Fibroblast of pulmonary artery (primary cell): ENCODE measurements at places on chromosomes 6 and 20.

GRCh38 chr6:129882510-129883023, 21.5 kb upstream of the TMEM244 start:
- DNase-seq, result no peak

DNA sequence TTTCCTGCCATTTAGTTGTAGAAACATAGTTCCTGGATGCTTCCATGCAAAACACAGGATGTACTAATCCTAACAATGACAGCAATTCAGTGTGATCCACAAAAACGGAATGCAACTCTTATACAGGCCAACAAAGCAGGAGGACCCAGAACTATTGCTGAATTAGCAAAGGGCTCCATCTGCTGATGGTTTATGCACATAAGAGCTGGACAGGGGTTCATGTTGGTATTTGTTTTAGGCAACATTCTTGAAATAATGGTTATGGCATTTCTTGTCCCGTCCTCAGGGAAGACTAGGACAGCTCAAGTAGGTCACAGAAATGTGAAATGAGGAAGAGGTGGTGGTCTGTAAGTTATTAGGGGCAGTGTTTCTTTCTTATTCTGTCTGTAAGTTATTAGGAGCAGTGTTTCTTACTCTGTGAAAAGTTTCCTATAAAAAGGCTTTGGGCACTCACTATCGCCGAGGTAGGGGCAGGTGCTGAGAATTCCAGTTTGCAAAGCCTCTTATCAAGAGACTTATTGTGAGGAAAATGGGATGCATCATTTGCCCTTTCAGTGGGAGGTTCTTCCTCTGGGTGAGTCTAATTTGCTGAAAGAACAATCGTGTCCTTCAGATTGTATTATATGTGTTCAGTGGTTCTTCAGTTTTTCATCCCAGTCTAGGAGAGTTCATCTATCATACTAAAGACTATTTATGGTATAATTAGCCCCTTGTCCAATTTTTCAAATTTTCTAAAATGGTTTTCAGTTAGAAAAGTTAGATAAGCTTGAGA, 171.1 kb downstream of the MCHR2 start:
- peak; percentile 49 for DNase-seq

- no peak for DNase-seq
Observed at GRCh38 chr6:125008957-125009356, 46.7 kb downstream of the RNF217 start.

GRCh38 chr6:12968839-12969558, 252.4 kb downstream of the PHACTR1 start:
- no peak for DNase-seq

DNA sequence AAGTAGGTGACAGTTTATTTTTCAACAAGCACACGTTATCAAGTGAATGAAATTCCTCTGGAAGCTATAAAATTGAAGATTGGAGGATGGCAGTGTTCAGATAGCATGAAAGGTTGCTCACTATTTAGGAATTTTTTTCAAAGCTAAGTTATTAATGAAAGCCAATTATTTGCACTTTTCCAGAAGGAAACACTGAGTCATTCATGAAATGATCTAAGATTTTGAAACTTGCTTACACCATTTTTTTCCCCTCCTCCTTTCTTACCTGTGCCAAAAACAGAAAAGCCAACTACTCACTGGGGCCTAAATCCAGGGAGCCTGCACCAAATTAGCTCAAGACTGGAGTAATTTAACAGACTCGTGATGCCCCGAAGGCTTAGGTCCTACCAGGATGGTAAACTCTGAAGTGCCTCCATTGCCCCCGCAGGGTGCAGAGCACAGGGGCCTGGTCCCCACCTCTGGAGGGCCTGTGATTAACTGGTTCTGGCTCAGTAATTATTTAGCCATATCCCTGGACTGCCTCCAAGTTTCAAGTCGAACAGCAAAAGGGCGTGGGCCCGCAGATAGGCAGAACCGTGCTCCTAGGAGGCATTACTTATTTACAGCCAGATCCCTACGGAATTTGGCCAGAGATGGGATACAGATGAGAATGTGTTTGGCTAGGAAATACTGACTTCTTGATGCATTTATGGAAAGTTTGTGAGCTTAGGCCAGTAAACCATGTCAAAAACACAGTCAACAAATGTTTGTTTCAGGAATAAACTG, 28.0 kb upstream of the ZNF217 start:
- peak; percentile 95 for DNase-seq

- no peak for DNase-seq
Observed at GRCh38 chr6:7088076-7088742, 19.6 kb upstream of the RREB1 start.

DNA sequence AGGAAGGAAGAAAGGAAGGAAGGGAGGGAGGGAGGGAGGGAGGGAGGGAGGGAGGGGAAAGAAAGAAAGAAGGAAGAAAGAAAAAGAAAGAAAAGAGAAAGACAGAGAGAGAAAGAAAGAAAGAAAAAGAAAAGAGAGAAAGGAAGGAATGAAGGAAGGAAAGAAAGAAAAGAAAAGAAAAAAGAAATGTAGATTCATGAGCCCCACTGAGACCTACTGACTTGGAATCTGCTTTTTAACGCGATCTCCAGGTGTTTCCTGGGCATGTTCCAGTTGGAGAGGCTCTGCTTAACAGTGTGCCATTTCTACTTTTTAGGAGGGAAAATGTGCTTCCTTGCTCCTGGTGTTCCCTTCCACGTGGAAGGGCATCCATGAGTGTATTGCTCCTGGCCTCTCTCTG, 16.4 kb downstream of the DEFB132 start:
- DNase-seq, result no peak

DNA sequence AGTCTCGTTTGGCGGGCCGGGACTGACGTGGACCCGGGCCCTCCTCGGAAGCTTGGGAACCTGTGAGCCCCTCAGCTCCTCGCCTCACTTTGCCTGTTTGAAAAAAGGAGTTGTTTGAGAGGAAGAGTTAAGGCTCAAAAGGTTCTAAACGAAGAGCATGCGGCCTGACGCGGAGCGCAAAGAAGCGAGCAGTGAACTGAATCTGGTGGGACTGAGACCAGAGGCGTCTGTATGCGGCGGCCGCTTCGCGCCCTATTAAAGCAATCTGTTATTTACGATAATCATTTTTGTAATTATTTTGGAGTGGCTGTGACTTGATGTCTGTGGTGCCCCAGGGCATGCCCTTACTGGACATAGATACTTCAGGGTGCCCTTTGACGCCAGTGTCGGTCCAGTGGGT, 3.3 kb upstream of the TFAP2C start:
- DNase-seq, result no peak

DNA sequence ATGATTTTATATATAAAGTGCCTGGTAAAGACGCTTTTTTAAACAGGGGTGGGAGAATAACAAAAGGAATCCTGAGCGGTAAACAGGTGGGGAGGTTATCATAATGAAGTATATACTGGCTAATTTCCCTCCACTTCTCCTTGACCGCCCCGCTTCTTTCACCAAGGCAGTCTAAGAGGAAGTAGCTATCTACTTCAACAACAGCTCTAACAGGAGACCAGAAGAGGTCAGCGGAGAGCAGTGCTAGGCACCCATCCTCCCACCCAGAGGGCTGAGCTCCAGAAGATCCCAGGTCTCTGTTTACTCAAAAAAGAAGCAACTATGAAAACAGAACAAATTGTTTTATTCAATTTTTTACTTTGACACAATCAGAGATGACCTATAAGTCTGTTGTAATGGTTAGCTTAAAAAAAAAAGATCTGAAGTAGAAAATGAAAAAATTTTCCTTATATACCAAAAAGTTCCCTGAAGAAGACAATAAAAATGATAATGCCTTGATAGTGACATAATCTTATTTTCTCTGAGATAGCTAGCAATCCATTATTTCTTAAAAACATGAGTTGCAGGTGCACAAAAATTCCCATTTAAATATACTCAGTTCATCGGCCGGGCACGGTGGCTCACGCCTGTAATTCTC, 141.1 kb downstream of the PDSS2 start:
- DNase-seq, result peak; percentile 71

- DNase-seq, result no peak
Observed at GRCh38 chr6:56243518-56244070, 3.8 kb downstream of the COL21A1 start.

GRCh38 chr6:157813750-157814455, 9.1 kb upstream of the SNX9 start:
- DNase-seq, result peak; percentile 89

DNA sequence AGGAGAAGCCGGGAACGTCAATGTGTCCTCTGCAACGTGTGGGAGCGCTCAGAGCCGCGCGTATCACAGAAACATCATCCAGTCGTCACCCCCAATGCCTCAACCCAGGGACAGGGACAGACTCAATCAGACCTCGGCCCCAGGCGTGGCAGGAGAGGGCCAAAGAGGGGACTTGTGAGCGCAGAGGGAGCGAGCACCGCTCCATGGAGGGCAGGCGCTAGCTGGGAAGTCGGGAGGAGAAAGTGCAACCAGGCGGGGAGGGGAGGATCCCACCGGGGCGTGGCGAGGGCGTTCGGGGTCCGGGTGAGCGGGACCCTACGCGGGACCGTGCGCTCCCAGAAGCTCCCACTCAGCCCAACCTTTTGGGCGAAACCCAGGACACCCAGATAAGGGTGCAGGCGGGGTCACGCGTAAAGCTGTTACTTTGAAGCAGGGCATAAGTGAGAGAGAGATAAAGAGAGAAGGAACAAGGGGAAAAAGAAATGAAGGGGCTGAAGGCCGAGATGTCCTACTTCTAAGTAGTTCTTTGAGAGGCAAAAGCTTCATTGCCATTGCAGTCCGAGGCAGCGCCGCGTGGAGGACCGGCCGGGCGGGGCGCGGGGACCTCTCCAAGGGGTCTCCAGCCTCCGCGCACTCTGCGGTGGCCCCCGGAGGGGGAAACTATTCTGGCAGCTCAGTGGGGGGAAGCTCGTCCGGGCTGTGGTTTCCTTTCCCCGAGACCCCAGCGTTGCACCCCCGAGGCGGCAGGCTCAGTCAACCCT, 862 bp upstream of the SOBP start:
- peak; percentile 23 for DNase-seq

DNA sequence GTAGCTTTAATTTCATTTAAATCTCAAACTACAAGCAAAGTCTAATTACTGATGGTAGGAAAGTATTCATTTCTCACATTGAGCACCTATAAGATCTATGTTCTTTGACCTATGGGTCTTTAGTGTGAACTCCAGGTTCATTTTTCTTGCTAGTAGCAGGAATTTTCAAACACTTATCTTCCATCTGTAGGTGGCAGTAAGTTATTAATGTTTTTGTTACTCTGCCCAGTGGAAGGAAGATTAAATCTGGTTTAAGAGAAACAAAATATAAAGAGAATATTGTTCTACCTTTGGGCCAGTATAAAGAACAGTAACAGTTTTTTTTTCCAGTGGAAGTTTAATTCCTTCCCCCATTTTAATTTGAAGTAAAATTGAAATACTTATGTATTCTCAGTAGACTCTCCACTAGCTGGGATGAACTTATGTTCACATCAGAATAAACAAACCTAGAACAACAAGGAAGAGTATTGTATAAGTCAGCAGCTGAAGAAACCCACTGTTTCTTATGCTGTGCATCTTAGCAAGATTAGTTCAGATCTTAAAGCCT, 328.2 kb downstream of the PHF3 start:
- no peak for DNase-seq

DNA sequence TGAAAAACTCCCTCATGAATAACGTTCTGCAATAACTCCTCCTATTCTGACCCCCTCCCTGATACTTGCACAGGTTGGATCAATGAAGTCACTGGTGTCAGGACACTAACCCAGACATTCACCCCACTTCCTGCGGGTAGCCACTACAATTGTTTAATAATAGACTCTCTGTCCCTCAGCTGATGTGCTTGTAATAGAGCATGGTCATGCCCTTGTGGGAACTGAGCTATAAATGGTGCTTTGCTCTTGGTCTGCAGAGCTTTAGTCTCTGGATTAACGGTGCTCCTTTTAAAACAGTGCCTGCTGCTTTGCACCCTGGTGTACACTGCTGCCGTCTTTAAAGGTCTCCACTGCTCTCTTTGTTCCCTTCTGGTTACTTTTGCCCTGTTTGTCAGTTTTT, 127.3 kb downstream of the BACH2 start:
- no peak for DNase-seq

DNA sequence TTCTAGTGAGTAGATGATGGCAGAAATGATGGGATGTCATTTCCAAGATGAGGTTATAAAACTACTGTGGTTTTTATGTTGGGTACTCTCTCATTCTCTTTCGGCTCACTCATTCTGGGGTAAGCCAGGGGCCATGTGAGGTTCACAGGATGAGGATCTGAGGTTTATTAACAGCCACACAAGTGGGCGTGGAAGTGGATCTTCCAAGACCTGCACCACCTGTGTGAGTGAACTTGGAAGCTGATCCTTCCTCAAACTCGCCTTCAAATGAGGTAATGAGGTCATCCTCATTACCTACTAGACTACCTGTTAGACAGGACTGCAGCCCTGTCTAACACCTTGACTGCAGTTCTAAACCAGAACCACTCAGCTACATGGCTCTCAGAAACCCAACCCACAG, 45.1 kb upstream of the TAGAP start:
- DNase-seq, result no peak

DNA sequence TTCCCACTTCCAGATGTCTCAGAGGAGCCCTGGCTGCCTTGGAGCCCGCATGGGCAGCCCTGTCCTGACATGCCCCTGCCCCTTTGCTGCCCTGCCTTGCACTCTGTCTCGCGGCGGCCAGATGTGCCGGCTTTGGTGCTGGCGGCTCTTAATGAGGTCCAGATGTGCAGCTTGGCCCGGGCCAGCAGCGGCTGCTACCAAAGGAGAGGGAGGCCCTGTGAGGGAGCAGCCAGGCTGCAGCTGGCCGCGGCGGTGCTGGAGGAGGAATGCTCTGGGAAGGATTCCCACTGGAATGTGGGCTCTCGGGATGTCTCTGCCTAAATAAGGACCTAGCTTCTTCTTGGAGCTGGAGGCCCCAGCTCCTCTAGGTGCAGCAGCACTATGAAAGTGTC, 72.4 kb downstream of the FGD2 start:
- DNase-seq, result peak; percentile 93

DNA sequence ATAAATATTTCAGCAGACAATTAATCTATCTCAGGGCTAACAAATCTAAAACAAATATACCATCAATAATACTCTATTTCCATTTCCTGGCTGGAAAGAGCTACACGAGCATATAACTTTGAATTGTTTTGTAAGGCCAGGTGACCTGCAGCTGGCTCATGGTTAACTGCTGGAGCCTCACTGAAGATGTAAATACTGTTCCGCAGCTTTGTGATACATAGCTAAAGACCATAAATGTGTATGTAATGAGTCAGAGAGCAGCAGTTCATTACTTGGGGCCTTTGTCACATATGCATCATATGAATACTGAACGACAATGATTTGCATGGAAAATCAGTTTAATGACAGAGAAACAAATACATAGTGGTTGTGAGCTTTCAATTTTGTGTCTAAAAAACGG, 109.4 kb upstream of the CCN2 start:
- DNase-seq, result peak; percentile 65

GRCh38 chr20:58847463-58847862, 3.2 kb downstream of the GNAS-AS1 start:
- DNase-seq, result no peak
